ENCODE measurements at places on chromosomes 16 and 17.

DNA sequence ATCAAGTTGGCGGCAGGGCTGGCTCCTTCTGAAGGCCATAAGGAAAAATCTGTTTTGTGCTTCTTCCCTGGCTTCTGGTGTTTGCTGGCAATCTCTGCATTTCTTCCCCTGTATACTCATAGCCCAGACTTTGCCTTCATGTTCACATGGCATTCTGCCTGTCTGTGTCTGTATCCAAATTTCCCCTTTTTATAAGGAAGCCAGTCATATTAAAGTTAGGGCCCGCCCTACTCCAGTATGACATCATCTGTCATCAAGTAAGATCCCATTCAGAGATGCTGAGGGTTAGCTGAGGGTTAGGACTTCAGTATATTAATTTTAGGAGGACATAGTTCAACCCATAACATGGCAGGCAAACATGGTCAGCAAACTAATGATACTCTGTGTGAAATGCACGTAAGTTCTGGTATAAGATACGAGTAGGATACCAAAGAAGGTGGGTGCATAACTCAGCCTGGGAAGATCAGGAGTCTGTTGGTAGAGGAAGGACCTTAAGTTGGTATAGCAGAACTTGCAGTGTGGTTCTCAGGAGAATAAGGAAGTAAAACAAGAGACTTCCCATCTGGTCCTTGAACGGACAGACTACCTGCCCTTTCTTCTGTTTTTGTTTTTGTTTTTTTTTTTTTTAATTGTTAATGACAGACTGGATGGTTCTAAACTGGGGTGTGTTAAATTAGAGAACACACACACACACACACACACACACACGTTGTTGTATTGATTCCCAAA is 13.9 kb downstream of the MAP2K6 start:
- no peak for DNase-seq

DNA sequence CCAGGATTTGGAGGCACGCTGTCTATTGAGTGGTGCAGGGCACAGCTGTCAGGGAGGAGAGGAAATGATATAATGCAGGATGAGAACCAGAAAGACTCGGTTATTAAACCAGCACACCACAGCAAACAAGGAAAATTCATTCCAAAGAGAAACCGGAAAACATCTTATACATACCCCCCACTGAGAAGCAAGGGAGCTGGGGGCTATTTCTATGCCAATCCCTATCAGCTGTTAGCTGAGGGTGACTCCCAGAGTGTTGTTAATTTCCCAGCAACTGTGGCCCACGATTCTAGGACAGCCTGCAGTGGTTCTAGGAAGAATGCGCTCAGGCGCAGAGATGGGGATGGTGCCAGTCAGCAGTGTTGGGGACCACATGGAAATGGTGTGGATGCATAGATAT is 467.3 kb downstream of the PMP22 start:
- no peak for DNase-seq

DNA sequence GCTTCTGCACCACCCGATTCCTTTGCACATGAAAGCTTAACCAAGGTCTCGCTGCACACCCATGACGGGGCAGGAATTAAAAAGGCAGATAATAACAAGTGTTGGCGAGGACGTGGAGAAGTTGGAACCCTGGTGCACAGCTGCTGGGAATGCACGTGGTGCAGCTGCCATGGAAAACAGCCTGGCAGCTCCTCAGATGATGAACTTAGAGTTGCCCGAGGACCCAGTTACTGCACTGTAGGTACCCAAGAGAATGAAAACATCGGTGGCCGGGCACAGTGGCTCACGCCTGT is 211.6 kb upstream of the CIBAR2 start:
- no peak for DNase-seq

DNA sequence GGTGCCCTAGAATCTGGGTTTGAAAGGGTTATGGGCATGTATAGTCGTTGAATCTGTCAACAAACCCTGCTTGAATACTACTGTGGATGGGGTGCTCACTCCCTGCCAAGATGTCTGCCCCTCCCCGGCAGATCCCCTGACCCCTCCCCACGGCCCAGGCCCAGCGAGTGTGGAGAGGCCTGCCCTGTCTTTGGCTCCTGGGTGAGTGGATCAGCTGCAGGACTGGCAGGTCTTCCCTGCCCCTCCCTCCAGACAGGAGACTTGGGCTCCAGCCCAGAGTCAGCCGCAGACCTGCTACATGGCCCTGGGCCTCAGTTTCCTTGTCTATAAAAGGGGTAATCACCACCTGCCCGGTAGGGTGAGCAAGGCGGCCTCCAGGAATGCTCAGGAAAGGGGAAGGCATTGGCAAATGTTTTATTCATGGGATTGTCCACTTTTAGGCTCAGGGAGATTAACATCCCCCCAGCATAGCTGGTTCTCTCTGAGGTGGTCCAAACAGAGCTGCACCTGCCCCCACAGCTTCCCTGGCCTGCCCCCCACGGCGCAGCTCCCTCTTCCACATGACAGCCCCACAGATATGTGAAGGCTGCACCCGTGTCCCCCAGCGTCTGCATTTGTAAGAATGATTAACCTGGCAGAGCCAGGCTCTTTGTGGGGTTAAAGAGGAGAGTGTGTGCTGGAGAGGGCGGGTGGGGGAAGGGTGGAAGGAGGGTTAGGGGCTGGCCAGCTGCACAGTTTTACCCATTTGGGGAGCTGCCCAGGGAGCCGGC is 18.5 kb upstream of the SPNS2 start:
- DNase-seq, result no peak

GRCh38 chr17:65684631-65685030 is 123.2 kb upstream of the AXIN2 start:
- no peak for DNase-seq

DNA sequence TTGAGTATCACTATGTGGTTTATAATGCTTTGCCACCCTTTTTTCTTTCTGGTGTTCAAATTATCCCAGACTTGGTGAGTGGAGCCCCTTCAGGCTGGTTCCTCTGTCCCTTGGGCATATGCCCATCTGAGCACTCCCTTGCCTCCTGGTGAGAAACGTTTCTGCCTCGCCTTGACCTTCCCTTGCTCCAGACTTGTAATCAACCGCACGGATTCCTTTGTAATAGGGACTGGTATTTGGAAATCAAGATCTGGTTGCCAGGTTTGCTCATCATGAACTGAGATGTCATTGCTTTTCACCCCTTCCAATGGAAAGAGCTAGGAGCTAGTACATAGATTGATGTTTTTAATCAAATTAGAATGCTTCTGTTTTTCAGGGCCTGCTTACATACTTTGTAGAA is 43.7 kb downstream of the SEC14L1 start:
- DNase-seq, result no peak

GRCh38 chr17:79039171-79039570 is 15.2 kb downstream of the C1QTNF1 start:
- no peak for DNase-seq

DNA sequence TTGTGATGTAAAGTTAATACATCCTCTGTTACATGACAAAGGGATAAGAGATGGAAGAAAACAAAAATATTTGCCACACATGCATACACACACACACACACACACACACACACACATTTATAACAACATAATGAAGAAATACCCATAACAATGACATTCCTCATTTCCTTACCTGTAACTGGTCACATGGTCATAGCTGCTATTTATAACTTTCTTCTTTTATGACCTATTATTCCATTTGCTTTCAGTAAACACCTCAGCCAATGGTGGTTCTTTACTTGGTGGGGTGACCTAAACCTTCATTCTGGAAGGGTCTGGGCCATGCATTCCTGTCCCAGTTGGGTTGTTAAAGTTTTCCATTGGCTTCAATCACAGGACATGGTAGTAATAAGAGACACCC is 5.3 kb downstream of the MT2A start:
- no peak for DNase-seq

DNA sequence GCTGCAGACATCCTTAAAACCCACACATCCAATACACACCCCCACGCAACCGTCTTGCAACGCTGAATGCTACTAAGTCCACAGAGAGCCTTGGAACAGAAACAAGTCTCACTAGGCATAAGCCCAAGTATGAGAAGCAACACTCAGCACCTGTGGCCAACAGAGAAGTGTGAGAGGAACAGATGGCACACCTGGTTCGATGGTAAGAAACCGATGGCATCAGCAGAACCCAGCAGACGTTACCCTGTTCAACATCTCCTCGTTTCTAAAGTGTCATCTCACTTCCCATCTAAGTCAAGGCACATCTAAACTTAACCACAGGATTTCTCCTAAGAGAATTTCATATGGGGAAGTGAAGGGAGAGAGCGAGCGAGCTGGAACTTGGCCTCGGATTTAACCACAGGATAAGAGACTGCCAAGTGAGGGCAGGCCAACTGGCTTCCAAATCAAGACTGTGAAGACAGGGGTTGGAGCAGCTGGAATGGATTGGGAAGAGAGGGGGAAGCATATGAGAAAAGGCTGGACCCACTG is 41.0 kb downstream of the NXPH3 start:
- DNase-seq, result no peak

GRCh38 chr17:78359321-78359996 is 418 bp downstream of the SOCS3 start:
- DNase-seq, result no peak

DNA sequence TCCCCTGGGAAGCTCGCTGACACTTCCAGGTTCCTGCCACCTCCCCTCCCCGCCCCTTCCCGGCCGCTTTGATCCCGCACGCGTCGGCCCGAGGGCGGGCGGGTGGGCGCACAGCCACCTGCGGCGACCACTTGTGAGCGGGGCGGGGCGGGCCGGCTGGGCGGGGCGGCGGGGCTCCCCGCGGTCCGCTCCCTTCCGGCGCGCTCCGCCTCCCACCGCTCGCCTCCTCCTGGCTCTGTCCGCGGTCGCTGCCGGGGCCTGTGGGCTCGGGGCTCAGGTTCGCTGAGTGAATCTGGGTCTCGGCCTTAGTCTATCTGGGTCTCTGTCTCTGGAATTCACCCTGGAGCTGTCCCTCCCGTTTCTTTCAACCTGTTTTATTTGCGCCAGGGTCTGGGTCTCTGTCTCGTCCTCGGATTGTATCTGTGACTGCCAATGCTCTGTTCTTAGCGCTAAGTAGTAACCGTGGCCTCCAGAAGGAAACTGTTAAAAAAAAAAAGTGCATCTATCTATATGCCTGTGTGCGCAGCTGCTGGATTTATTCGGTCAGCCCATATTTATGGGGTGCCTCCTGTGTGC is 2.7 kb upstream of the HES7 start:
- no peak for DNase-seq

- DNase-seq, result no peak
Observed at GRCh38 chr16:53668869-53669268, 34.8 kb downstream of the RPGRIP1L start.

DNA sequence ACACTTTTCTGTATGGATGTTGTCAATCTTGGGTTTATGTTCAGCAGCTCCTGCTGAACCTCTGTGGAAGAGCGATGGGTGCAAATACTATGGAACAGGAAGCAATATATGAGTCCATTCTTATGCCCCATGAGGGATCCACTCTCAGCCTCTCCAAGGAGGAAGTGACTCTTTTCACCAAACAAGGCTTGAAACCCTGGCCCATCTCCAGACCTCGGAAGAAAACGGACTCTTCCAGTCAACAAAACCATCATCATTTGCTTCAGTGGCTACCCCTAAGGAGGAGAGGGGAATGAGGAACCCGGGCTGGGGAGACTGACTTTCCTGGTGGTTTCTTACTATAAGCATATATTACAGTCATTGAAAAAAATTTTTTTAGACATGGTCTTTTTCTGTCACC is 206.2 kb downstream of the AXIN2 start:
- no peak for DNase-seq

DNA sequence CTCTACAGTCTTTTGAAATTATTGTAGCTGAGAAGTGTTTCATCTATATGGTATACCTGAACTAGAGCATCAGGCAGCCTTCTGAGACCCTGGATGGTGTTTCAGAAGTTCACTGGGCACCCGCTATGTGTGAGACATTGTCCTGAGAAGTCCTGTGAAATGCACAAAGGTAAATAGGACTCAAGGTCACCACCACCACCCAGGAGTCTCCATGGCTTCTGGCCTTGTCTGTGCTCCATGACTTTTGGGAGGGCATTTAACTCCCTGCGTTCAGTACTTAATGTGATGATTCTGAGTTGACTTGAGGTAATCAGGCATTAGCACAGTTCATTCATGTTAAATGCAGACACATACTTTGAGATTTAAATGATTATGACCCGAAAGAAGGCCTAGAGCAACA is 1.1 kb downstream of the MLYCD start:
- DNase-seq, result no peak

- DNase-seq, result no peak
Observed at GRCh38 chr16:56268799-56269198, 77.5 kb downstream of the GNAO1 start.

DNA sequence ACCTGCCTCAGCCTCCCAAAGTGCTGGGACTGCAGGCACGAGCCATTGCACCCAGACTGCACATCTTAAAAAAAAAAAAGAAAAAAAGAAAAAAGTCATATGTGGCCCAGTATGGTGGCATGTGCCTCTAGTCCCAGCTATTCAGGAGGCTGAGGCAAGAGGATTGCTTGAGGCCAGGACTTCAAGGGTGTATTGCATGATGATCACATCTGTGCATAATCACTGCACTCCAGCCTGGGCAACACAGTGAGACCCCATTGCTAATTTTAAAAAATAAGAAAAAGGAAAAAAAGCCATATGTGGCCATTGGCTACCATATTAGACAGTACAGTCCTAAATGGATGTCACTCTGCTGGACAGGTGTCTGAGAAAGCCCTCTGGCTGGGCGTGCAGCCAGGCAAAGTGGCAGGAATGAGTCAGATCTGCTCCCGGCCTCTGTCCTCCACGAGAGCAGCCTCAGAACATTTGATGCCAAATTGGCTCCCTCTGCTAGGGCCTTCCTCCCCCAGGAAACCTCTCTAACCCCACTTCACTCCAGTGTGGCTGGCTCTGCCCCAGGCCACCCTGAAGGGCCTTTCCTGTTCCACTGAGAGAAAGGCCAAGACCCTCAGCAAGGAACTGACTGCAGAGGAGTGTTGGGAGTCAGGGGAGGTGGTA is 14.7 kb downstream of the CA7 start:
- DNase-seq, result no peak

DNA sequence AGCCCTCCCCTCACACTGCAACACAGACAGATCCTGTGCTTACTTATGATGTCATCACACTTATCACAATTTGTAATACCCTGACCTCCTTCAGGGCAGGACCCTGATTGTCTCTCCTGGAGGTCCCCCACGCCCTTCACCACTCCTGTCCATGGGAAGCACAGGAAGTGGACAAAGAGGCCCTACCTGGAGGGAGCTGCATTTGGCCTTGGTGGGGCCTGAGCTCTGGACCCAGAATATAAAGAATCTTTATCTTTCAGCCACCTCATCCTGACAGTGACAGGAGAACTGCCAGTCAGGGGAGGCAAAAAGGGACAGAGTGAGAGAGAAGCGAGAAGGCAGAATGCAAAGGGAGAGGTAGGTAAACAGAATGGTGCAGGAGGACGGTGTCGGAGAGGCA is 303.4 kb upstream of the N4BP1 start:
- no peak for DNase-seq

DNA sequence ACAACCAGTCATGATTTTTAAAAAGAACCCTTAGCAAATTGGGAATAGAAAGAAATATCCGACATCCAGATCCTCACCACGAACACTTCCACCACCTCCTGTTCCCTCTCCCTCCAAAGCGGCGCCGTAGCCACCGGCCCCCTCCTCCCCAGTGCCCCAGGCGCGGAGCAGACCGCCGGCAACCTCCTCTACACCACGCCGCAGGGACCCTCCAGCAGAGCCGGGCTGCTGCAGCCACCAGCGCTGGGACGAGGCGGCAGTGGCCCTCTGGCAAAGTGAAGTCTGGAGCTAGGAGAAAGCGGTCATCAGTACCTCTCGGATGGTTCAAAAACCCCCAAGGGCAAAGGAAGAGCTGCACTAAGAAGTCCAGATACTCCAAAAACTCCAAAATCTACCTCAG is 41.4 kb upstream of the SLFN13 start:
- no peak for DNase-seq

GRCh38 chr17:52027620-52028295 is 130.8 kb downstream of the CA10 start:
- DNase-seq, result peak; percentile 39

- DNase-seq, result no peak
Observed at GRCh38 chr16:86501989-86502855, 8.1 kb upstream of the FOXF1 start.

Measured in epithelial cell of prostate (primary cell).